ENCODE measurements at places on chromosomes 2 and 18. TPM values are rescaled to one million over a fixed set of nuclear protein-coding genes. Genes with fewer than 3 reads are reported as not detected.

- DNase-seq: no peak
Observed at GRCh38 chr2:170847716-170848115, 31.0 kb downstream of the GAD1 start.

PIGN gene
- total RNA-seq: 22.6 TPM

KCNG3 gene
- total RNA-seq: 0.79 TPM

ZSWIM2 gene
- not detected for total RNA-seq
